Suprapubic skin (tissue), 4 donors: ENCODE measurements at places on chromosomes 13 and 19. TPM values are rescaled to one million over a fixed set of nuclear protein-coding genes. Genes with fewer than 3 reads are reported as not detected.

The HCST gene
- not detected for total RNA-seq

The TMEM238 gene
- total RNA-seq = 37.1 TPM

The SERTAD3 gene
- total RNA-seq = 29.8 TPM

The ZNF439 gene
- total RNA-seq = 8.9 TPM

The MBD3L5 gene
- total RNA-seq = not detected

- no peak for DNase-seq
Measured at GRCh38 chr13:19860884-19861655, 2.4 kb downstream of the ZMYM5 start.

GRCh38 chr19:42343344-42344110 is 18.1 kb downstream of the MEGF8 start:
- no peak for DNase-seq

GRCh38 chr19:38032151-38032550 is 125.1 kb downstream of the SIPA1L3 start:
- DNase-seq = no peak

- DNase-seq = no peak
Measured at GRCh38 chr19:44758596-44758995, 10.1 kb downstream of the BCL3 start.

- DNase-seq = peak; percentile 69
Measured at GRCh38 chr19:40191836-40192646, 815 bp downstream of the MAP3K10 start.

DNA sequence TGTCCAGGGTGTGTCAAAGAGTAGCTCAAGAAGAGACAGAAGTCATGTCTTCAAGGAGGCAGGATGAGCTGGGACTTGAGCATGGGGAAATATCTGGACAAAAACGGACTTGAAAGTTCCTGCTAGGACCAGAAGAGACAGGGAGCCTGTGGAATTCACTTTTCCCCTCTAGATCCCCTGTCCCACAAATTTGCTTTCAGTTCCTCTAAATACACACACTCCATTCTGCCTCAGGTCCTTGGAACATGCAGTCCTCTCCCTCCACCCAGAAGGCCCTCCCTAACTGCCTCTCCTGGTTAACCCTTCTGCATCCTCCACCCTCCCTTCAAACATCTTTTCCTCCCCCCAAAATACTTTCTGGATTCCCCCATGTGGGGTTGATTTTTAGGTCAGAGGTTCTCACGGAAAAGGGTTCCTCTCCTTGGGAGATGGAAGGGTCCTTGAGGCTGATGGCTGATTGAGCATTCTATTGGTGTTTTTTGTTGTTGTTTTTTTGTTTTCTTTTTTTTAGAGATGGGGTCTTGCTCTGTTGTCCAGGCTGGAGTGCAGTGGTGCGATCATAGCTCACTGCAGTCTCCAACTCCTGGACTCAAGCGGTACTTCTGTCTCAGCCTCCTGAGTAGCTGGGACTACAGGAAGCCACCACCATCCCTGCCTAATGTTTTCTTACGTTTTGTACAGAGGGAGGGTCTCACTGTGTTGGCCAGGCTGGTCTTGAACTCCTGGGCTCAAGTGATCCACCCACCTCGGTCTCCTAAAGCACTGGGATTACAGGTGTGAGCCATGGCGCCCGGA is 6.9 kb upstream of the RETN start:
- no peak for DNase-seq

- DNase-seq = no peak
Measured at GRCh38 chr19:6011794-6012193, 33.9 kb upstream of the RANBP3 start.

- no peak for DNase-seq
Measured at GRCh38 chr19:41994521-41994971, 516 bp upstream of the ATP1A3 start.

DNA sequence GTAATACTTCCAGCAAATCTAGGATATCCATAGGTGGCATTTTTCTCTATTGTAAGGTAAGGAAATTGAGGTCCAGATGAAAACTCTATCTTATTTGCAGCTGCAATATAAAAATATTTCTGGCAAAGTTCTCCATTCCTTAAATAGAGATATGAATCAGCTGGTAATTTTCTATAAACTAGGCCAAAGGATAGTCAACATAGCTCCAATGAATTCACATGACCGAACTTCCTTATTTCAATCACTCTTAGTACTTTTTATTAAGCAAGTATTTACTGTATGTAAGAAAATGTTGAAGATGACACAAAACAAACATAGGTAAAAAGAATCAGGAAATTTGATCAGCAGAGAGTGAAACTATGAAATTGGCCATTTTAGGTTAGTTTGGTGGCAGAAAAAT is 13.0 kb upstream of the LCP1 start:
- no peak for DNase-seq

- no peak for DNase-seq
Measured at GRCh38 chr13:72168126-72168855, 301.3 kb upstream of the DACH1 start.

DNA sequence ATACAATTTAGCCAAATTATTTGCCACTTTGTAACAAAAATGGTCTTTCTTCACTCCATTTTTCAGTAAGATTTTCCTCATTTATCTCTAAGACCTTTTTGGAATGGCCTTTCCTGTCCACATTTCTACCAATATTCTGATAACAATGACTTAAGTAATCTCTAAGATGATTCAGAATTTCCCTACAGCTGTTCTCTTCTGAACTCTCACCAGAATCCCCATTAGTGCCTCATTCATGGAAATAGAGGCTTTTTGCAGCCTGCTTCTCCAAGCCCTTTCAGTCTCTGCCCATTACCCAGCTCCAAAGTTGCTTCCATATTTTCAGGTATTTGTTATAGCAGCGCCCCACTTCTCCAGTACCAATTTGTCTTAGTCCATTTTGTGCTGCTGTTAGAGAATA is 867.0 kb downstream of the GPC5 start:
- DNase-seq = no peak

DNA sequence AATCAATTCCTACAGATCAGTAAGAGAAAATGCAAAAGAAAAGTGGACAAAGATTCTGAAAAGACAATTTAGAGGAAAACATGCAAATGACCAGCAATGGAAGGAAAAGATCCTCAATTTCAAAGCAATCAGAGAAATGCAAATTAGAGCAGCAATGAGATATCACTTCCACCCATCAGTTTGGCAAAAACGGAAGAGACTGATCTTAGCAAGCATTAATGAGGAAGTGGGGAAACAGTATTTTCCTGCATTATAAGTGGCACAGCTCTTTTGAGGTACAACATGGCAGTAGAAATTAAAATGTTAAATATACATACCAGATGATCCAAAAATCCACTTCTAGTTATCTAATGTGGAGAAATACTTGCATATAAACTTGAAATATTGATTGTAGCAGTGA is 69.1 kb upstream of the SLC7A1 start:
- no peak for DNase-seq
